Stimulated activated CD4-positive, alpha-beta T cell treated with anti-CD3 and anti-CD28 coated beads, TNF-alpha, amount 100 ng/mL, for 4 hours (primary cell): ENCODE measurements at places on chromosomes 1 and 21.
A peak's percentile ranks its signal among the peaks of the same experiment; 100 is the strongest.

- DNase-seq: no peak
Observed at GRCh38 chr1:216742625-216743024, 19.4 kb upstream of the ESRRG start.

GRCh38 chr21:42632336-42632751 lies 21.1 kb upstream of the PDE9A start:
- DNase-seq: no peak

- DNase-seq: no peak
Observed at GRCh38 chr1:5611431-5611830, 380.8 kb downstream of the NPHP4 start.

DNA sequence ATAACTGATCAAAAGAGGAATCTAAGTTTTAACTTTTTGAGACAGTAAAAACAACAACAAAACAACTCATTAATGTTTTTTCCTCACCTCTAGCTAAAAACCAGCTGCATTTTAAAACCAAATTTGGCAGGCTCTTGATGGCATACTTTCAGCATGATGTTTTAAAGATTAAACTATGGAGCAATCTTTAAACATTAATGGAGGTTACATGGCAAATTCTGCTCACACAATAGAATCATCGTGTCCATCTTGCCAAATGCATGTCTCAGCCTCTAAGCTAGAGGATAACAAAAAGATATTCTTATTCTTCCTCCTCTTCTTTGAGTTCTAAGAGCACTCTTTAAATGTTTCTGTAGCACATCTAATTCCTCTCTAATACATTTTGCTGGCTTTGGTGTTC lies 579.8 kb upstream of the PKN2 start:
- no peak for DNase-seq

GRCh38 chr1:182069028-182069466 lies 7.5 kb upstream of the ZNF648 start:
- no peak for DNase-seq

GRCh38 chr21:38853421-38853919 lies 47.7 kb downstream of the ETS2 start:
- DNase-seq: no peak

GRCh38 chr1:94247138-94248094 lies 10.0 kb upstream of the ARHGAP29 start:
- peak; percentile 6 for DNase-seq

- DNase-seq: no peak
Observed at GRCh38 chr1:27519331-27520258, 29.6 kb upstream of the WASF2 start.

DNA sequence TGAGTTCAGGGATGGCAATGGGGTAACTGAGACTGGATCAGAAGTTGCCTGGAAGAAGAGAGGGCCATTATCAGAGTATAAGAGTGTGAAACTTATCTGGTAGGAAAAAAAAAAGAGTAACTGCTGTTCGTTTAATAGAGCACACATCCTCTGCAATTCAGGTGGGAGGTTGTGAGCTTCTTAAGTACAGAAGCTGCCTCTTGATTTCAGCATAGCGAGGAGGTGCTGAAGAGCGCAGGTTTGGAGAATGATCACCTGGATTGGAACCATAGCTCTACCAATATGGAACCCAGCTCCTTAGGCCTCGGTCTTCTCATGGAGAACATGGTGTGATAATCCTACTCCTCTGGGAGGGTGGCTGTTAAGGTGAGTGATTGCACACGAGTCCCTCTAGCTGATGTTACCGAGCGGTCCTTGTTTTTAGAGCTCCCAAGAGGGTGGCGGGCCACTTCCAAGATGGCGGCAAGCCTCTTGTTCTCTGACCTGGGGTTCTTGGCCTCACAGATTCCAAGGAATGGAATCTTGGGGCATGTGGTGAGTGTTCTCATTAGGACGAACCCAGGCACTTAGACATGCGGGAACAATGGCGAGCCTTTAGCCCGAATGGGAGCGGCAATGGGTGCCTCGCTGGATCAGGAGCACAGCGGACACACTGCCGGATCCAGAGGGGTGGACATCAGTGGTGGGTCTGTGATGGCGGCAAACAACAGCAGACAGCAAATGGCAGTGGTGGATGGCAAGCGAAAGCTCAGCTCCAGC lies 3.3 kb upstream of the MX1 start:
- DNase-seq: no peak

- no peak for DNase-seq
Observed at GRCh38 chr1:197967066-197967465, 49.9 kb downstream of the LHX9 start.

- no peak for DNase-seq
Observed at GRCh38 chr1:30038134-30039025, 685.0 kb downstream of the MATN1 start.

DNA sequence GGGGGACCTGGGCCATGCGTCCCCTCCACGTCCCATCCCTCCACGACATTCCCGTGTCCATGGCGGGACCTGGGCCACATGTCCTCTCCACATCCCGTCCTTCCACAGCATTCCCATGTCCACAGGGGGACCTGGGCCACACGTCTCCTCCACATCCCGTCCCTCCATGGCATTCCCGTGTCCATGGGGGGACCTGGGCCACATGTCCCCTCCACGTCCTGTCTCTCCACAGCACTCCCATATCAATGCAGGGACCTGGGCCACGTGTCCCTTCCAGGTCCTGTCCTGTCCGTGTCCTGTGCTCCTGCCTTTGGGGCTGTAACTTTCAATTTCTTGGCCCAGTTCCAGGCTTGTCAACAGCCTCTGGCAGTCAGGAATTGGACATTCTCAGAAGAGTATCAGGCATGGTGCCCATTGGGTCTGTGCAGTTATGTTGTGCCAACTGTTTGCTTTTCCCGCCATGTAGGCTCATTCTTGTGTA lies 47.1 kb downstream of the WNT9A start:
- DNase-seq: no peak

GRCh38 chr1:239322369-239322768 lies 64.0 kb upstream of the CHRM3 start:
- no peak for DNase-seq

GRCh38 chr1:113616156-113616555 lies 143.1 kb downstream of the PHTF1 start:
- no peak for DNase-seq

- no peak for DNase-seq
Observed at GRCh38 chr1:230032516-230033281, 34.3 kb upstream of the GALNT2 start.

DNA sequence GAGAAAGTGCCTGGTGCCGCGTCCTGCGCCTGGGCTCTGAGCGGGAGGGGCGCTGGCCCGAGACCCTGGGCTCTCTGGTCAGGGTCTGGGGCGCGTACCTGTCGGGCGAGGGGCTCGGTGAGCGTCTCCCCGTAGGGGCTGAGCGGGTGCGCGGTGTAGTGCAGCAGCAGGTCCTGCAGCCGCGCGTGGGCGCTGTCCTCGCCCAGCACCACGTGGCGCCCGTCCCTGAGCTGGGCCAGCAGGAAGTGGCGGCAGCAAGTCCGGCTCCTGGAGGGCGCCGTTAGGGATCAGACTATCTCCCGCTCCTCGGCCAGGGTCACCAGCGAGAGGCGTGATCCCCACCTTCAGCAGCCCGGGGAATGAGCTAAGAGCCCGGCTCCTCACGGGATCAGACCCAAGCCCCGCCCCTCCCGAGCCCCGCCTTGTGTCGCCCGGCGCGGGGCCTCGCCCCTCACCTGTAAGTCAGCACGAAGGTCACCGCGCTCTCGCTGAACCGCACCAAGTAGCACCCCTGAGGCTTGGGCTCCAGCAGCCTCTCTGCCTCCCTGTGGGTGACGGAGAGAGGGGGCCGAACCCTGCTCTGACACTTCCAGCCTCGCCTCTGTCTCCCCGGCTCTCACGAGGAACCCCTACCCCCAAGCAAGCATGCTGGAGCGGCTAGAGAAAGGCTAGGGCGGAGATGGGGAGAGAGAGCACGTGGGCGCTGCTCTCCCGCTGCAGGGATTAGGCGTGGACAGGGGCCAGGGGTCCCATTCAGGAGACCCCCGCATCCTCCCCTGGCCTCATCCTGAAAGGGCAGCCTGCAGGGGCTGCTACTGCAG lies 2.7 kb downstream of the SH2D2A start:
- peak; percentile 66 for DNase-seq

- DNase-seq: no peak
Observed at GRCh38 chr1:201561601-201562000, 22.7 kb downstream of the NAV1 start.

- DNase-seq: peak; percentile 40
Observed at GRCh38 chr1:10694274-10694632, 102.2 kb downstream of the CASZ1 start.

- no peak for DNase-seq
Observed at GRCh38 chr1:244371242-244372141, 80.2 kb downstream of the ADSS2 start.

DNA sequence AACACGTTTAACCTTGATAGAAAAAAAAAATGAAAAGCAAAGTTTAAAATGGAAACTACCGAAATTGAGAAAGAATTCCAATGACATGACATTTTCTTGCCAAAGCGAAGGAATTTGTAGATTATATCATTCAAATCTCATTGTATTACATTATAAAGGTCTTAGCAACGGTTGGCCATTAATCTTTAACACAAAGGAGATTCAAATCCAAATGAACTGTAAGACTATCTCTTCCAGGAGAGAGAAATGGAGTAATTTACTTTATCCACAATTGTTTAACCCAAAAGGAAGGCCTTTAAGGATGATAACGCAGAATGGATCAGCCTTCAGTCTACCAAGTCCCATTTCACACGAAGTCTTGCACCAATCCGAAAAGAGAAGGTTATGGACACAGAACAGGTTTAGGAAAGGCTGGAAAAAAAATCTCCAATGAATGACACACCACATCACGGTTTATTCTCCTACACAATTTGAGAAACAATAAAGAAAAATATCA lies 1.5 kb downstream of the ENAH start:
- DNase-seq: no peak

GRCh38 chr1:150320667-150320978 lies 710 bp upstream of the PRPF3 start:
- no peak for DNase-seq

GRCh38 chr1:164693564-164694359 lies 134.8 kb downstream of the PBX1 start:
- no peak for DNase-seq

GRCh38 chr1:58592522-58593134 lies 15.6 kb upstream of the TACSTD2 start:
- DNase-seq: no peak

DNA sequence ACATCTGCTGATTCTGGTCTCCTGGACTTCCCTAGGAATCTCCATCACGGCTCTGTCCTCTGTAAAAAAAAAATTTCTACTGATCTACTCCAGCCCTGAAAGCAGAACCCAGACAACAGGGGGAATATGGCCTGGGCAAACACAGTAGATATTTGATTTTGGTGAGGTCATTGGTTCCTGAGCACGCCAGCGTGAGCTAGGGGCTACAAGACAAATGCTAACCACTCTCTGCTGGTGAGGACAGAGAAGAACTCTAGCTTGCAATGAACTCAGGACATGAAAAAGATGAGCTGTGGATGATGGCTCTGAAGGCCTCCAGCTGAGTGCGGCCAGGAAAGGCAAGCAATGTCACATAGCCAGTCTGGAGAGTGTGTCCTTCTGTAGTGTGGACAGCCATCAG lies 17.2 kb upstream of the FYB2 start:
- DNase-seq: no peak

DNA sequence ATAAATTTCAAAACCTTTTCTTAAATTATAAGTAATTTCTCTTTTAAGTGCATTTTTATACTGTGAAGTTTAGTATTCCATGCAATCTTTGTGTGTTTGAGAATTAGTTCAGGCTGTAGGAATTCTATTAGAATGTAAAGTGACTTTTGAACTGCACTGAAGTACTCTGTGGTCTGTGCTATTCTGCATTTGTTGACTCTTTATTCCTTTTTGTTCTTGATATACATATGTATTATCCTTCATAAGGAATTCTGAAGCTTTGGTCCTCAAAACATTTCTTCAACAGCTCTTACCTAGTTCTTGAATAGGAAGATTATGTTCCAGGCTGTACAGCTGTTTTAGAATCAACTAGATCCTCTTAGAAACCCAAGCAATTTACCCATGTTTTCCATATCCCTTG lies 158.0 kb downstream of the HS2ST1 start:
- DNase-seq: no peak

DNA sequence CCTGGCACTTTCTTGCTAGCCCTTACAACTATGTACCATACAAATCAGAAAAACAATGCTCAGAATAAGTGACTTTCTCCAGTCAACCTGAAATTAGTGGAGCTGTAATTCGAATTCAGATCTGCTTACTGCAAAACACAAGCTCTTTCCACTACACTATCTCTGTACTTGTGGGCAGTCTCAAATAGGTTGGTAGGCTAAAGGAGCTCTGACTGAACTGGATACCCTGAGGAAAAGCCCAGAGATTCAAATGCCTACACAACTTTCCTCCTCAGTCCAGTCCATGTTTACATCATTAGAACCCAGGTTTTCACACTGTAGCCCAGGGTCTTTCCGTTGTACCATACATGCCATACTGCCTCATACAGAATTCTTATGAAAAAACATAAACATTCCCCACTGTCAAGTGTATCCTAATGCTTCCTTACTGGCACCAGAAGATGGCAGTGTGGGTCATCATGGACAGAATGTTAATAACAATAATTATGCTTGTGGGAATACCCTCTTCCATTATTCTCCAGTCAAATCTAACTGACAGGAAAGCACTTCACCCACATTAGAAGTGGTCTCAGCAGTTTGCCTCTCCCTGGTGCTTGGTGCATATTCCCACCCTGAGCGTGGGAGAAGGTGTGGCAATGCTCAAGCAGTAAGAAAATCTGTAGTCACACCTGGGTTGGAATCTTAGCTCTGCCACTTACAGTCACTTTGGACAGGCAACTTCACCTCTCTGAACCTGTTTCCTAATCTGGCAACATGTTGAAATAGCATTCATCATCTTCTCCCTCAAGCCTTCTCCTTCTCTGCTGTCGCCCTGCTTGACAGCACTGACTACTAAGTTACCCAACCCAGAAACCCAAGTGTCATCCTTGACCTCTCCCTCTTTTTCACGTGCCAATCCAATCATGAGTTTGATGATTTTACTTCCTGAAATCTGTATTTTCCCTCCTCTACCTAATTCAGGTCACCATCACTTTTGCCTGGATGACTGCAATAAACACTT lies 14.4 kb upstream of the ZFYVE9 start:
- no peak for DNase-seq

DNA sequence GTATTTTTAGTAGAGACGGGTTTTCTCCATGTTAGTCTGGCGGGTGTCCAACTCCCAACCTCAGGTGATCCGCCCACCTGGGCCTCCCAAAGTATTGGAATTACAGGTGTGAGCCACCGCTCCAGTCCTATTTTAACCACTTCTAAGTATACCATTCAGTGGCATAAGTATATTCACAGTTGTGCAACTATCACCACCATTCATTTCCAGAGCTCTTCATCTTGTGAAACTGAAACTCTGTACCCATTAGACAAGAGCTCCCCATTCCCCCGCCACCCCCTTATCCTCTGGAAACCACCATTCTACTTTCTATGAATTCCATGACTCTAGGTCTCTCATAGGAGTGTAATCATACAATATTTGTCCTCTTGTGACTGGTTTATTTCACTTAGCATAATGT lies 40.2 kb upstream of the CAMTA1 start:
- no peak for DNase-seq

DNA sequence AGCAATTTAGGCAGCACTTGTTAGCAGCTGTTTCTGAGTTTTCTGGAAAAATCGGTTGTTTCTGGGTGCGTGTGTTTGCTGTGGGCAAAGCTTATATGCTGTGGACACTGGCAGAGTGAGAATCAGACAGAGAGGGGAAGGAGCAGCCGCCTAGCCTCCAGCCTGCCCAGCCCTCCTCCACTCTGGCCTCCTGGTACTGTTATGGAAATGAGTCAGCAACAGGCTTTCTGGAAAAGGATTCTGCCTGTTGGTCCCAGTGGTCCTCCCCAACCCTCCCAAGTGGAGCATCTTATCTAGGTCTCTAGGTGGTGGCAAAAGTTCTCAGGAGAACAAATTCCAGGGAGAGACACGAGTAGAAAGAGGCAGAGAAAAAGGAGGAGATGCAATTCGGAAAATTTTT lies 42.2 kb upstream of the GOLT1A start:
- DNase-seq: no peak
